Gastroesophageal sphincter (tissue), 4 donors: ENCODE measurements at places on chromosomes 13 and 19.

GRCh38 chr13:73702419-73703071 lies 431.7 kb downstream of the KLF12 start:
- ATAC-seq: no peak

- ATAC-seq: no peak
Observed at GRCh38 chr13:100809129-100809390, 134.5 kb upstream of the TMTC4 start.

DNA sequence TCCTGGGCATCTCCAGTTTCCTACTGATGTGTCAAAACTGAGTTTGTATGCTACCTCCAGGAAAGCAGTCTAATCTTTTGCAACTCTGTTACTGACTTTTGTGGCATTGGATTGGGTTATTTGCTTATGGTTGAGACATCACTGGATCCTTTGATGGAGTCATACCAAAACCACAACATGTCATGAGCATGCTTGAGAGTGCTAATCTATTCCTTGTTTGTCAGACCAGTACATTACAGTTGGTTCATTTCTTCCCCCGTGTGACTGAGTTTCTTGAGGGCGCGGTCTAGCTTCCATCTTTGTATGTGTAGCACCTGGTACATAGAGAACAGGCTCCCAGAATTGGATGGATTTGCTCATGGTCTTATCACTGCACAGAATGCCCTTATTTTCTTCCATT lies 43.2 kb downstream of the SUGT1 start:
- no peak for ATAC-seq

GRCh38 chr13:50209631-50210030 lies 194.4 kb downstream of the KCNRG start:
- no peak for ATAC-seq

- no peak for ATAC-seq
Observed at GRCh38 chr13:94974015-94974951, 261.9 kb upstream of the SOX21 start.

- no peak for ATAC-seq
Observed at GRCh38 chr13:106440866-106441265, 94.6 kb downstream of the EFNB2 start.

DNA sequence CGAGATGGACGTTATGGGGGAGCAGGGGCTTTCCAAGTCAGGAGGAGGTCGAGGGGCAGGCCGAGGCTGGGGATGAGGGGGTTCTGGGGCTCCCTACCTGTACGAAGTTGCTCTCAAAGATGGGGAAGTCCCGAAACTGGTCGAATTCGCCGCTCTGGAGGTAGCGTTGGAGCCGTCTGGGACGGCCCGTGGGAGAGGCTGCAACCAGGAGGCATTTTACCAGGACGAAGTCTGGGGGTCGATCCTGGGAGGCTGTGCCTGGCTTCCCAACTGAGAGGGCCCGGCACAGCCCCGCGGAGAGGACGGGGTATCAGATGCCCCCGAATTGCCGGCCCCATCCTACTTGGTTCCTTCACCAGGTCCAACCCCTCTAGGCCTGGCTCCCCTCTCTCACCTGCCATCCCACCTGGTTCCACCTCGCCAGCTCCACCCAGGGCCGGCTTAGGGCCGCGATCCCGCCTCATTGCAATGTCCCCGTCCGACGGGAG lies 527 bp upstream of the EMC10 start:
- no peak for ATAC-seq

GRCh38 chr13:57552437-57552836 lies 79.1 kb upstream of the PCDH17 start:
- no peak for ATAC-seq

DNA sequence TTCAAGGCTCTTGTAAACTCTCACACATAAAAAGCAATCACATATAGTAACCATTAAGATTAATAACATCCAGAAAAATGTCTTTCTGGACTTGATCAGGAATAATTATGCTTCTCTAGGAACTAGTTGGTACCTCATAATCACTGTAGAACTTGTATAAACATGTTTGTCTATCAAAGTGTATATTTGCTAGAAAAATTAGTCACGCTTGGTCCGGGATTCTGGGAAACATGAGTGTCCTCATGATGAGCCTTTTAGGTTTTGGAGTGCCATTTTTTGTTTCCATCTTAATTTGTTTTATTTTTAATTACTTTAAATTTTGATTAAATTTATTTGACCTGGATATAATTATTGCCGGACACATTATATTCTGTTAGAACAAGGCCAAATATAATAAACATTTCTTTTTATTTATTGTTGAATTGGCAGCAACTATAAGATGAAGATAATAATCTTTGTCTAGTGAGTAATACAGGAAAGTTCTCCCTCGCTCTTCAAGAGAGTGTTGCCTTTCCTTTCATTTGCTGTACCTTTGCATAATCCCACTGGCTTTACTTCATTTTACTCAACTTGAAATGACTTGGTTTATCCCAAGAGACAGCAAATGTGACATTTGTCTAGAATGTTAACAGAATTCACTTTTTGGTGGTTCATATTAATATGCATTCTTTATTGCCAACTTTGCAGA lies 207.0 kb downstream of the NALCN start:
- no peak for ATAC-seq

- ATAC-seq: no peak
Observed at GRCh38 chr13:61276401-61276800, 139.2 kb downstream of the PCDH20 start.

DNA sequence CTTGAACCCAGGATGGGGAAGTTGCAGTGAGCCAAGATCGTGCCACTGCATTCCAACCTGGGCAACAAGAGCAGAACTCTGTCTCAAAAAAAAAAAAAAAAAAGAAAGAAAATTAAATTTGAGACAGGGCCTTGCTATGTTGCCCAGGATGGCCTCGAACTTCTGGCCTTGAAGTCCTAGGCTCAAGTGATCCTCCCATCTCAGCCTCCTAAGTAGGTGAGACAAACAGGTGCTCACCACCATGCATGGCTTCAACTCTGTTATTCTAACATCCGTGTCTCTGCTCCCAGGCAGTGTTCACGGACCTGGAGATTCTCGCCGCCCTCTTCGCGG lies 40.3 kb downstream of the PDE4A start:
- ATAC-seq: no peak

DNA sequence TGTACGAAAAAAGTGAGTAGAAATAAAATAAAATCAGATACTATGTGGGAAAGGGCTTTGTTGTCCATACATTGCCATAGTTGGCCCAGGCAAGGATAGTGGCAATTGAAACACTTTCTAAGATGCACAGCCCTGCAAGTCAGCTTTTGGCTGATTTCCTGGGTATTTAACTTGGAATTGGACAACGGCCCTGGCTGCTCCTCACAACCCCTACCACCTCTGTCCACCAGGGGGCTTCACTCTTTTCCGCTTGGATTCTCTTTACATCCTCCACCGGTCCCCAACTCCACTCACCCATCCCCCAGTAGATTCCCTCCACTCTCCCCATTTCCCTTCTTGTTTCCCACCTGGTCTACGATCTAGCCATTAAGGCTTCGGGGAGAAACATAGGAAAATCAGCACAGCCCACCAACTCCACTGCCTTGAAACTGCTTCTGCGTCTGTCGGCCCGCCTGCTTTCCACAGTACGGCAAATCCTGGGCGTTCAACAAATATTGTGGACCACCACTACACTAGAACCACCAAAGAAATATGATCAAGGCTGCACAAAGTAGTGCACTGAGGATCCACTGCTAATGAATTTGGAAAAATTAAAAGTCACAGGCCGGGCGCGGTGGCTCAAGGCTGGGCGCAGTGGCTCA lies 48.6 kb upstream of the GTF3A start:
- ATAC-seq: no peak

GRCh38 chr13:112213467-112214255 lies 146.7 kb downstream of the SOX1 start:
- ATAC-seq: no peak

DNA sequence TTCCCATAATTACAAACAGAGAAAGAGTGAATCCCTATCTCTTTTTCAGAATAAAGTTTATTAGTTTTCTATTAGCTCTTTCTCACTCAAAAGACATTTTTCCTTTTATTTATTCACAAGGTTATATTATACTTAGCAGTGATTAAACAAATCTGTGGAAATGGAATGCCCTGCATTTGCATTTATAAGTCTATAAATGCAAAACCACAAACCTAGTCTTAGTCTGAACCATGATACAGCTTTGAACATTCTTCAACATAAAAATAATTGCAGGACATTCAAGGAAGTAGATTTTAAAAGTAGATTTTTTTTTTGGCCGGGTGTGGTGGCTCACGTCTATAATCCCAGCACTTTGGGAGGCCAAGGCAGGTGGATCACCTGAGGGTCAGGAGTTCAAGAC lies 8.3 kb downstream of the XPO4 start:
- no peak for ATAC-seq

DNA sequence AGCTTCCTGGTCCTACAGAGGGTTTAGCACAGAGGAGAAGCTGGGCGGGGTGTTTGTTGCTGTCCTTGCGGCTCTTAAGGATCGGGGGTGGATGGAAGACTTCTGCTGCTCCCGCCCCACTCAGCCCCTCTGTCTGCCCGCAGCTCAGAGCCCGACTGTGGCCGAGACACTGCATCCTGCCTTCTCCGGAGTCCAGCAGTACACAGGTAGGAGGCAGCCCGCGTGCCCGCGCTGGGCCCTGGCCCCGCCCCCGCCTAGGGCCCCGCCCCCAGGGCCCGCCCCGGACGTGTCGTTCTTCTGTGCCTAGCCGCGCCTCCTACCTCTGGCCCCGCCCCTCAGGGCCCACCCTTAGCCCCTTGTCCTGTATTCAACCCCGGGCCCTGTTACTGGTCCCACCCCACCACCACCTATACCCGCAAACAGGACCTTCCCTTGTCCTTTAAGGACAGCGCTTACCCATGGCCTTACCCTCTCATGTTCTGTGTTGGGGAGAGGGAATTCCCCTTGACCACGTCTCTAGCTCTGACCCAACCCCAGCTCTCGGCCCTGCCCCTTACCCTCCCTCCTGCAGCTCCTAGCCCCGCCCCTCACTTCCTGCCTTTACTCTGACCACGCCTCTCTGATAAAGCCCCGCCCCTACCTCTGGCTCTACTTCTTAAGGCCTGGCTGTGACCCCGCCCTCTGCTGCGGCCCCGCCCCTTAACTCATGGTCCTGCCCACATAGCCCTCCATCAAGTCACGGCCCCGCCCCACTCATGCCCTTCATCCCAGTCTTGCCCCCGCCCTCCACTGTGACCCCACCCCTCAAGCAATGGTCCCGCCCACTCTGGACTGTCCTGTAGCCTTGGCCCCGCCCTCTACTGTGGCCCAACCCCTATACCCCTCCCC lies 60.5 kb downstream of the CELF5 start:
- ATAC-seq: peak; percentile 28

DNA sequence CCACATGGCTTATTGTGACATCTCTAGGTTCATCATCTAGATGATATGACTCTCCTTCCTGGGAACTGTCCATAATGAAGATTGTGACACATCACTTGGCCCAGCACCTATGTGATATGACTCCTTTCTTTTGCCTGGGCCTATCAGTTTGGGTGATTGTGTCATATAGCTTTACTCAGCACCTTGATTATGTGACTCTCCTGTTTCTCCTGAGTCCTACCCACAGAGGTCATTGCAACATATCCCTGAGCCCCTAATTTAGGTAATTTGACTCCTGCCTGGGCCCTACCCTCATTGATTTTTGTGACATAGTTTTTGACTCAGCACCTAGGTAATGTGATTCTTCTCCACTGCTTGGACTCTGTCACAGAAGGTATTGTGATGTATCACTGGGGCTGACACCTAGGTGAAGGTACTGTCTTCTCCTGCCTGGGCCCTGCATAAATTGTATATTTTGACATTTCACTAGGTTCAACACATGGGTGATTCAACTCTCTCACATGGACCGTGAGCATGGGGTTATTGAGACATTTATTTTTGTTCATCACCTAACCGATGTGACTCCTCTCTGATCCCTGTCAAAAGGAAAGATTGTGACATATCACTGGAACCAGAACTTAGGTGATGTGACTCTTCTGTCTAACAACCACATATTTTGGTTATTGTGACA lies 26.2 kb upstream of the ZNF254 start:
- peak; percentile 57 for ATAC-seq

DNA sequence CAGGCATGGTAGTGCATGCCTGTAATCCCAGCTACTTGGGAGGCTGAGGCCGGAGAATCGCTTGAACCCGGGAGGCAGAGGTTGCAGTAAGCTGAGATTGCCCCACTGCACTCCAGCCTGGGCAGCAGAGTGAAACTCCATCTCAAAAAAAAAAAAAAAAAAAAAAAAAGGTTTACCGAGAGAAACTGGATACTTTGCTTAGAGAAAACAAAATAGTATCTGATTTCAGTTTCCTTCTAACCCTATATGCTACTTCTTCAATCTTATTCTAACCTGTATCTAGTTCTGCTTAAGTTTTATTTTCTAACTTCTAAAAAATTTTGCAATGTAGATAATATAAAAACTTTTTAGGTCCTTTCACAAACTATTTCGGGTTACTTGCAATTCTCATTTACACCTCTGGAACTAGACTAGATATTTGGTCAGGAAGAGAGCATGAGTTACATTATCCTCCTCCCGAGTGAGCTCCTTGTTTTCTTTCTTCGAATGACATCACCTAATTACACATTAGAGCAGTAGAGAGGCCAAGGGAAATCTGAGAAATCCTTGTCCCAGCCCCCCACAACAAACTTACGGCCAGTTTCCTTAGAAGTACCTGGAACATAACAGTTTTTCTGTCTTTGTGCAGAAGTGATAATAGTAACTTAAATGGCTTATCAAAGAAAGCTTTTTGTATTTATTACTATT lies 128.9 kb downstream of the B3GLCT start:
- no peak for ATAC-seq

GRCh38 chr13:33992881-33993336 lies 175.0 kb downstream of the RFC3 start:
- ATAC-seq: no peak

DNA sequence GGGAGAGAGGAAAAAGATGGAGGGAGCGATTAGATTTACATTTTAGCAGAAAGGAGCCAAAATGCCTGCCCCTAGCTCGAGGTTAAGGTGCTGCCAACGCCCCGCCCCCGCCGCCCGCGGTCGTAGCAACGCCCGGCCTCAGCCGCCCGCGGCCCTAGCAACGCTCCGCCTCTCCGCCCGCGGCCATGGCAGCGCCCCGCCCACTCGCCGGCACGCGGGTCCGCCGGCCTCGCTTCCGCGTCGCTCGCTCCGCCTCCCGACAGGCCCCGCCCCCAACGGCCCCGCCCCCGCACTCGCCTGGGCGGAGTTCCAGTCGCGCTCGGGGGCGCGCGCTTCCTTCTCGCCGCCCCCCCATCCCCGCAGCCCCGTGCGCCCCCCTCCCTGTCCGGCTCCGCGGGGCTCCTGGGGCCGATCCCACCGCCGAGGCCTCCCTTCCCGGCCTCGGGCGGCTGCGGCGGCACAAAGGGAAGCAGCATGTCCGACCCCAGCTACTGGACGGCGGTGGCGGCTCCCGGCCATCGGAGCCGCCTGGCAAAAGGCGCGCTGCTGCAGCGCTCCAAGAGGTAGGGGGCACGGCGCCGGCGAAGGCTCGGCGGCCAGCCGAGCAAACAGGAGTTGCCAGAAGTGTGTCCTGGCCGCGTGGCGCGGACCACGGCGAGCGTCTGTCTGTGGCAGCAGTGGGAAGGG lies 20.3 kb downstream of the MAST3 start:
- peak; percentile 94 for ATAC-seq

GRCh38 chr13:99653526-99653925 lies 152.3 kb downstream of the TM9SF2 start:
- no peak for ATAC-seq
